SK-N-SH treated with all-trans-retinoic acid at 6 μM for 48 hours (cell line): ENCODE measurements at places on chromosomes 12 and 14.

GRCh38 chr12:41983856-41984255 lies 160.8 kb downstream of the GXYLT1 start:
- ATAC-seq: no peak

- no peak for ATAC-seq
These were observed 10.2 kb downstream of the TRMT61A start for GRCh38 chr14:103539056-103539825.

DNA sequence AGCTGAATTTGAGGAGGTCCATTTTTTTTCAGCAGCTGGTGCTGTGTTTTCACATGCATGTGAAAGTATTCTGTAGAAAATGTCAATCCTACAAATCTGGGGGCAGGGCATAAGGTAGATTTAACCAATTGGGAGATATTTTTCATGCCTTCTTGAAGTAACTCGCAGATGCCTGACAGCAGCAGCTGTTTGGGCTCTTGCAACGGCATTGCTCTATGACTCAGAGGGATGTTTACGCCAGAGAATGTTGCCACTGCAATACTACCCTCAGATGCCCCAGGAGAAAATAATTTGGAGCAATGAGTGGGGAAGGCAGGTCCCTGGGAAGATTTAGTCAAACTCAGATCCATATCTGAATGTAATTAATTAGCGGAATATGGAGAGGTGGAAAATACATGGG lies 42.5 kb upstream of the MYBPC1 start:
- ATAC-seq: peak; percentile 40; the same call in 1 of the 3 replicates

GRCh38 chr12:32692358-32692757 lies 13.3 kb downstream of the DNM1L start:
- no peak for ATAC-seq

DNA sequence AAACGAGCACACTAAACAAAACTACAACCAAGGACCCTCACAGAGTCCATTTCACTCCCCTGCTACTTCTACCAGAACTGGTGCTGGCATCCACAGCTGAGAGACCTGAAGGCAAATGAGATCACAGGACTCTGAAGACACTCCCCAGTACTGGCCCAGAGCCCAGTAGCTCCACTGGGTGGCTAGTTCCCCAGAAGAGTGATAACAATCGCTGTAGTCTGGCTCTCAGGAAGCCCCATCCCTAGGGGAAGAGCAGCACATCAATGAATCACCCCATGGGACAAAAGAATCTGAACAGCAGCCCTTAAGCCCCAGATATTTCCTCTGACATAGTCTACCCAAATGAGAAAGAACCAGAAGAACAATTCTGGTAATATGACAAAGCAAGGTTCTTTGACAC lies 190.7 kb upstream of the BMP4 start:
- no peak for ATAC-seq

- ATAC-seq: no peak
These were observed 30.0 kb upstream of the WSCD2 start for GRCh38 chr12:108099073-108099472.

- no peak for ATAC-seq
These were observed 58.0 kb upstream of the AVPR1A start for GRCh38 chr12:63208956-63209355.

DNA sequence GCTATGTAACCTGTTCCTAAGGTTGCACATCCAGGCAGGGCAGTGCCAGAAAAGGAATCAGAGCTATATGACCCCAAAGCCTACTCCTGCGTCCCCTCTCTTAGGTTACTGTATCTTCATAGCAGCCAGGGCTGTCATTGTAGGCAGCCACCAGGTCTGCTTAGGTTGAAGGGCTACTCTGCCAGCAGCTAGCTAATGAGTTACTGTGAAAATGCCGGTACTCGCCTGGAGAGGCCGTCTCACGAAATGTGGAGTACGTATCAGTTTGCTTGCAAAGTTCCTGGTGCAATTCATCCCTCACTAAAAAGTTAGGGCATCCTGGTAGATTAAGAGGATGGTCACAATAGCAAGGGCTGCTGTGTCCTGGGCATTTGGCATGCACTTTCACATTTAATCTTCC lies 50.9 kb downstream of the RPH3A start:
- no peak for ATAC-seq

DNA sequence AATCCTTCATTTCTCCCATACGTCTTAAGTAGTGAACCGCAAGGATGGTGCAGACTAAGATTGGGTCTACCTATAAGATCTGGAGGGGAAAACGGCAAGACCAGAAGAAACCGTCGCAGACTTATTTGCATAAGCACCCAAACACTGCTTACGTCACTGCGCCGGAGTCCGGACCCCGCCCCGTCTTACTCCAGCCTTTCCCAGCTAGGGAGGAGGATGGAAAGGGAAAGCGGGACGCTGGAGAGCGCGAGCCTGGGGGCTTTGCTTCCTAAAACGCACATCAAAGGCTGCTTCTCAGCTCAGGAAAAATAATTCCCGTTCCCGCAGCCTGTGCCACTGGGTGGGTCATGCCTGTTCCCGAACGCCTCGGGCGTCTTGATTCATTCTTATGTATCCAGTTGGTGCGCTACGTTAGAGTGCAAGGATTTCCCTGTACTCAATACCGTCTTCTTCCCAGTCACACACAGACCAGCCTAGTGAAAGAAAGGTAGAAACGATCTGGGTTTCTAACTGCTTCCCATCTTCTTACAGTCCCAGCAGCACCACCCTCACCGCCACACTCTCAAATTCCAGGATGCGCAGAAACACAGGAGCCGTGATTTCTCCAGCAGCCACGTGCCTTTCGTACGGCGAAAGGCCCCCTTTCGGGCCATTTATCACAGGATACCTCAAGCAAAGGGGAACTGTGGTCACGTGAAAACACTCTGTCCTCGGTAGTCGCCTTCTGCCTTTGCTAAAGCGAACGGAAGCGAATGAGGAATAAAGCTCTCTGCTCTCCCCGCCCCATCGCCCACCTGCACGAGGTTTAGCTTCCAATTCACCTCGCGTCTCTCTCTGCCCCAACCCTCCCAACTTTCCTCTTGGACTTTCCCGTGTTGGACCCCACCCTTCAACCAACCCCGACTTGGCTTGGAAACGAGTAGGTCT lies 1.1 kb downstream of the SLC6A15 start:
- ATAC-seq: peak; percentile 83

DNA sequence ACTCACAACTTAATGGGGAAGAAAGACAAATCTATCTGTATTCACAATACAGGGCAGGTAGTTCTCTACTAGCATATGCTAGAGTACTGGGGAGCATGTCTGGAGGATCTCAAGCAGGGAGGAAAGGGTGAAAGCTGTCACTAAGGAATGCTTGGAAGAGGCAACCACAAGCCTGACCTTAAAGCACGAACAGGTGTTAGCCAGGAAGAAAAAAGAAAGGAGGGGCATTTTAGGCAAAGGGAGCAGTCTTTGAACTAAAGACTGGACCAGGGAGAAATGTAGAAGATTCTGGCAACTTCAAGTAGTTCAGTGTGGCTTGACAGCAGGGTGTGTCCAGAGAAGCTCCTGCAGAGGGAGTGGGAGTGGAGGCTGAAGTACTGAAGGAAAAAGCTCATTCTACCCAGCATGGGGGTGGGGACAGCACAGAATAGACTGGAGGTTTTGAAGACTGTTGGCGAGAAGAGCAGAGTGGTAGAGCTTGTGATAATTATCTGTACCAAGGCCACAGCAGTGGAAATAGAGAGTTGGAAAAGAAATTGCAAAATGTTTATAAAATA lies 50.9 kb downstream of the AP5M1 start:
- ATAC-seq: no peak
